ENCODE measurements at places on chromosomes 3 and 15.

GRCh38 chr15:79572691-79573404 is 140.7 kb downstream of the MINAR1 start:
- no peak for DNase-seq

DNA sequence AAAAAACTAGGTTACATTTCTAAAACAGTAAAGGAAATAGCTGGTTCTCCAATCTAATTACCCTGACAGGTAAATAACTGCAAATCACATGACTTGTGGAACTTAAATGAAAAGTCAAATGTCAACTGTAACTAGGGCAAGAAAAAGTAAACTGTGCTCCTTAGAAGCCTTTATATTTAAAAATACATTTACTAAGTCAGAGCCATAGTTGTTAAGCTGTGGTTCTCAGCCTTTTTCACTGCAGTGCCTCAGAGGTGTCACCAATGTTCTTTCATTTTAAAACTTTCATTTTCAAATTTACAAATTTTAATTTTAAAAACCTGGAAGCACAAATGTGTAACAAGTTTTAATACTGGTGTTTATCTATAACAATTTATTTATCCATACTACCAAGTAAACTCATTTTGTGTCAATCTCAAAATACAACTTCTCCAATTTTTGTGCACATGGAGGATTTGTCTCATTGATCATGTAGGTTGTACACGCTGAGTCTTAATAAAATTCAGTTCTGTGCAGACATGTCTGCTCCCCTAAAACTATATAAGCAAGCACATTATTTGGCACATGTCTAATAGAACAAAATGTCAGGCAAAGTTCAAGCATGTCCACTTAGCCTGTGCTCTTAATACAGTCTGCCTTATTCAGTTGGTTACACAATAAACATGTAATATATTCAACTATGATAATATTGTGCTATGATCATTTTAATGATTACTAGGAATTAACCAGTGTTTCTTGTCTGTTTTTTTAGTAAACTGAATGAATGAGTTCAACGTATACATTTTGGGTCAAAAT is 70.4 kb downstream of the DLG1 start:
- no peak for DNase-seq

GRCh38 chr15:96703794-96704550 is 373.5 kb downstream of the NR2F2 start:
- DNase-seq = no peak

GRCh38 chr3:53493963-53494791 is at the start of gene CACNA1D:
CACNA1D (plus strand) TSS chr3:53494611; CDS start chr3:53495167, 556 bp downstream.
- peak; percentile 30 for DNase-seq

DNA sequence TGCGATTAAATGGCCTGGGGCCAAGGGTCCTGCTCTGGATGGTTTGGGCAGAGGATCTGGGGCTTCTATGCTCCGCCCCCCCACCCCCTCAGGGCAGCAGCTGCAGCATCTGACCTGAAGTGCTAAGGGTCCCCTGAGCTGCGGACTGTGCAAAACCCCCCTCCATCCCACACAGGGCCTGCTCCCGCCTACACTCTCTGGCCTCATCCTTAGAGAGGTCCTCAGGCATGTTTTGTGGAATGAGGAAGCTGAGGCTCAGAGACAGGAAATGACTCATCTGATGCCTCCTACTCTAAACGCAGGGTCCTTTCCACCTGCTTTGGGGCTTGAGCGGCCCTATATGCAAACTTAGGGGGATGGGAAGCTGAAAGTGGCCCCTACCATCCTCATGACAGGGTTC is 59.5 kb upstream of the CTSH start:
- peak; percentile 72 for DNase-seq

- no peak for DNase-seq
Observed at GRCh38 chr15:24823473-24823872, 131.3 kb upstream of the SNRPN start.

DNA sequence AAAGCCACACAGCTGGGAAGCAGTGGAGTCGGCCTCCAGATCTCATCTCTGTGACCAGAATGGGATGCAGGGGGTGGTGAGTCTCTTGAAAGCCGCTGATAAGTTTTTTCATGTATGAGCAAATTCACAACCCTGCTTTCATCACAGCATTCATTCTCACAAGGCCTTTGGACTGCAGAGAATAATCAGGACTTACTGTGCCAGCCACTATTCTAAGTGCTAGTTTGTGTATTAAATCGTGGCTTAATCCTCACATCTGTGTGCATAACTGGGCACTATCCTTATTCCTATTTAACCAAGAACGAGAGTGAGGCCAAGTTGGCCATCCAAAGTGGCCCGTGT is 64.2 kb upstream of the POLG start:
- no peak for DNase-seq

DNA sequence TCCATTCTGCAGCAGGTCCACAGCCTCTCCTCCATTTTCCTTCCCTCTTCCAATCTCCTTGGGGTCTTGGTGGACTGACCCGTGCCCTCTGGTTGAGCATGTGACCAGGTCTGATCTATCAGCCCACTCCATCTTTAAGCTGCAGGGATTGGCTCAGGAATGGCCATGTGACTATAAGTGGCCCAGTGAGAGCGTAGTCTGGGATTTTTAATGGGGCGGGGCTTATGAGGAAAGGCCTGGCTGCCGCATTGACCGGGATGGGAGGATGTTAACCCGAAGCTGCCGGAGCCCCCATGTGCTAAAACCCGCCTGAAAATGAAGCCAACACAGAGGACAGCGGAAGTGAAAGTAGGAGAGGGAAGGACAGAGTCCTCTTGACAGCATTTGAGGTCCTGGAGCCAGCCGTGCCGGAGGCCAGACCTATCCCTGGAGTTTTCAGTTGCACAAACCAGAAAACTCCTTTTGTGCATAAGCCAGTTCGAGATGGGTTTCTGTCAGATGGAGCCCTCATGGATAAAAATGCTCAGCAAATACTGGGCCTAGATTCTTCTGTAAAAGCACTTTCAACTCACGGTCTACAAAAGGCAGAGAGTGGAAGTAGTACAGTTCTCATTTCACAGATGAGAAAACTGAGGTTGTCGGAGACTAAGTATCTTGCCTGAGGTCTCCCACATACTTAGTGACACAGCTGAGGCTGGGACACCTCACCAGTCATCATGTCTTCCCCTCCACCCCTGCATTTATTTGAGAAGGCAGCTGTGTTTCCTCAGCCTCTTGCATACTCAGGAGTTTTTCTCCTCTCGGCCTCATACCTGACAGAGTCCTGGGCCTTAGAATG is 61.9 kb downstream of the ATP2B2 start:
- DNase-seq = no peak

- no peak for DNase-seq
Observed at GRCh38 chr3:5020242-5020722, 41.0 kb downstream of the BHLHE40 start.

DNA sequence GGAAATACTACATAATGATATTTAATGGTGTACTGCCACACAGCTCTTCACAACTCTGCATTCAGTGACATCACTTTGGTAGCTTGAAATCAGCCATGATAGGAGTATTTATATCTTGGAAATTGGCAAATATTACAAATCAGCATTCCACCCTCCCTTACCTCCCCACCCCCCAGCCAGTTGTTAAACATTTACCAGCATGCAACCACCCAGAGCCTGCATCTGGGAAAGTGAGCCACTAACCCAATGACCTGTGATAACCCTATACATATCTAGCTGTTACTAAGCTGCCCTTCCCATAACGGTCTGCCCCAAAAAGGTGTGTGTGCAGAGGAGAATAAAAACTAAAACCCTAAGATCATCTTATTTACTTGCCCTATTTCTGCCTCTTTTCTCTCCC is 44.6 kb upstream of the SATB1 start:
- no peak for DNase-seq

- DNase-seq = no peak
Observed at GRCh38 chr3:78889348-78889747, 878.5 kb downstream of the ROBO1 start.

DNA sequence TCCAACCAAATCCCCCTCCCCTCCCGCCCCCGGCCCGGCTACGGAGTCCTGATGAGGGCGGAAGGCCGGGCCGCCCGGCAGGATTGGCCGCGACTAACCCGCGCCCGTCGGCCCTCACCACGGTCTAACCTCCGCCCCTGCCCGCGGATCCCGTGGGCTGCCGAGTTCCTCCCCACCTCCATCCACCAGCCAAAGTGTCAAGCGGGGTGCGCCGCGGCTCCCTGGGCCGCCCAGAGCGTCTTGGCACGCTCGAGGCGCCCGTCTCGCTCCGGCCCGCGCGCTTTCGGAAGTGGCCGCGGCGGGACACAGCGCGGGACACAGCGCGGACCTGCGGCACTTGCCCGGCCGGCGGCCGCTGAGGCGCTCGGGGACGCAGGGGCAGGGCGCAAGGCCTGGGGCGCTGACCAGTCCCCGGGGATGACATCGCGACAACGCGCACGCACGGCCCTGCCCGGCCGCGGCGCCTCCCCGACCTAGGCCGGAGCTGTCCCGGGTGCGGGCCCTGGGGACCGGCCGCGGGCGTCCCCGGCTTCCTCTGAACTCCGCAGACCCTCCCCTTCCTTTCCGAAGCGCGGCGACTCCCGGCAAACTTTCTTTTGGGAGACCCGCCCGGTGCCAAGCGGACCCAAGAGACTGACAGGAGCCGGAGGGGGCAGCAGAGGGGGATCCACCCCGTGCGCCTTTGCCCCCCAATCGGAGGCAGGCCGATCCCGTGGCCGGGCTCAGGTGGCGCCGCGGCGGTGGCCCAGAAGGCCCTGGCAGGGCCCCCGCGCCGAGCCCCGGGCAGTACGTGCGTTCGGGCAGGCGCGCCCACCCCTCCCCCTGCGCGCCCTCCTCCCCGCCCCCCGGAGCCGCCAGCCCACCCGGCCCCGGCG is 112.8 kb upstream of the ICE2 start:
- peak; percentile 46 for DNase-seq

- DNase-seq = no peak
Observed at GRCh38 chr15:37111427-37111717, 11.0 kb upstream of the MEIS2 start.

GRCh38 chr15:56774356-56774755 is 41.0 kb upstream of the ZNF280D start:
- no peak for DNase-seq

- DNase-seq = no peak
Observed at GRCh38 chr3:29353807-29354206, 72.9 kb downstream of the RBMS3 start.

- no peak for DNase-seq
Observed at GRCh38 chr15:96264801-96265515, 65.5 kb upstream of the NR2F2 start.

GRCh38 chr3:52529376-52530333 is 4.0 kb downstream of the NT5DC2 start:
- DNase-seq = no peak

- DNase-seq = no peak
Observed at GRCh38 chr3:196518966-196519717, 4.0 kb upstream of the SMCO1 start.

DNA sequence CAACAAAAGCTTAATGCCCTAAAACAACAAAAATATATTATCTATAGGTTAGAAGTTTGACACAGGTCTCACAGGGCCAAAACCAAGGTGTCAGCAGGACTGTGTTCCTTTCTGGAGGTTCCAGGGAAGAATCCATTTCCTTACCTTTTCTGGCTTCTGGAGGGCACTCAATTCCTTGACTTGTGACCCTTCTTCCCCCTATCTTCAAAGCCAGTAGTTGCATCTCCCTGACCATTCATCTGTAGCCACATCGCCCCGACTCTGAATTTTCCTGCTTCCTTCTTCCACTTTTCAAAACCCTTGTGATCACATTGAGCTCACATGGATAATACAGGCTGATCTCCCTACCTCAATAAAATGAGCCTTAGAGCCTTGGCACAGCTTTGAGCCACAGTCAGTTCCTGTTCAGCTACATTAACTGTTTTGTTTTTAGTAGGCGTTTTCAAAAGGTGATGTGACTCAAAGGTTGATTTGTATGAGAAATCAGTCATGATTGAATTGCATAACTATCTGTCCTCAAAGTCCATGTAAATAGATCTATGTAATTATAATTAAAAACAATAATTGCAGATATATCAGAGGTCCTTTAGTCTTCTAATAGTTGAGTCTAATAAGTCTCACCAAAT is 12.4 kb downstream of the PFN2 start:
- no peak for DNase-seq

- DNase-seq = no peak
Observed at GRCh38 chr3:135803028-135803692, 162.4 kb upstream of the PPP2R3A start.

DNA sequence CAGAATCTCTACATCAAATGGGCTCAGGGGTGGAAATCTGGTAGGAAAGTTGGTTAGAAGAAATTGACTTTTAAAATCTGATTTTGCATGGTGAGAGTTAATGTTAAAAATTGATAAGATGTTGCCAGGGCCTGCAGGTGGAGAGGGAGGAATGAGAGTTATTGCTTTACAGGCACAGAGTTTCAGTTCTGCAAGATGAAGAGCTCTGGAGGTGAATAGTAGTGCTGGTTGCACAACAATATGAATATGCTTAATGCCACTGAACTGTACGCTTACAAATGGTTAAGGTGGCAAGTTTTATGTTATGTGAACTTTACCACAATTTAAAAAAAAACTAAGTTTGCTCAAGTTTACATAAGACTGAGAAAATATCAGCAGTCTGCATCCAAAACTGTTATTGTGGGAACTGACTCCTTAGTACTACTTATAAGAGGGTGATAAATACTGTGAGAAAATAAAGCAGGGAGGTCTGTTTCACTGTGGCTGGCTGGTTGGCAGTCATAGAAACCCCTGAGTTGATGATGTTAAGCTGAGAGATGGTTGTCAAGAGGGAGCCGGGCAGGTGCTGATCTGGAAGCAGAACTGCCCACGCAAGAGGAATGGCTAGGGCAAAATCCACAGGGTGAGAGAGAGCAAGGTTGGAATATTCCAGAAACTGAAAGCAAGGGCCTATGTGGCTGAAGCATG is 144.9 kb downstream of the EDEM1 start:
- no peak for DNase-seq

- DNase-seq = no peak
Observed at GRCh38 chr3:192186045-192186444, 541.3 kb downstream of the FGF12 start.

DNA sequence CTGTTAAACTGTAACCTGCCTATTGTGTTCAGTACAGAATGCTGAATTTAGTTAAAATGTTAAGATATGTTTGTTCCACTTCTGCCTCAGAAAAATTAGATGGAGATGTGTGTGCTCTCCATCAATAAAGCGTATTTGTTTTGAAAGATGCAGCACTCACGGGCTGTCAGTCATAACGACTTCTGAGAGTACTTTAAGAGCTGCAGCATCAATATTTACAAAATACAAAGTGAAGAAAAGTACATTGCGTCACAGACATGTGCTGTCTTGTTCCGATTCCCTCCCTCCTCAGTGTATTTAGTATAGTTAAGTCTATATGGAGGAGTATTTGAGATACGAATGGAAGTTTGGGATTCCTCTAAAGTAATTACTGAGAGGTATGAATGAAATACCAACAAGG is 166.6 kb downstream of the BBX start:
- DNase-seq = no peak

DNA sequence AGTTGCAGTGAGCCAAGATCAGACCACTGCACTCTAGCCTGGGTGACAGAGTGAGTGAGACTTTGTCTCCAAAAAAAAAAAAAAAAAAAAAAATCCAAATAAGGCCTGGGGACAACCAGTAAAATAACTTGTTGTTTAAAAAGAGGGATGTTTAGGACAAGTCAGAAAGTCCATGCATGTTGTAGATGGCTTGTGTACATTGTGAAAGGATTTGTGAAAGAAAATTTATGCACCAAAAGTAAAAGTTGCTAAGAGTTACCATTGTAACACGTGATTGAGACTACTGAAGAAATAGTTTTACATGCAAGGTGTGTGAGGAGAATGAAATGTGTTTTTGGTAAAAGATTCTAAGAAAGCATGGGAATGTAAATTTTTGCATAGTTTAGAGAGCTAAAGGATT is 35.7 kb upstream of the SEC61A1 start:
- no peak for DNase-seq
